ENCODE measurements at places on chromosomes 3 and 15. TPM values are rescaled to one million over a fixed set of nuclear protein-coding genes. Genes with fewer than 3 reads are reported as not detected.

DNA sequence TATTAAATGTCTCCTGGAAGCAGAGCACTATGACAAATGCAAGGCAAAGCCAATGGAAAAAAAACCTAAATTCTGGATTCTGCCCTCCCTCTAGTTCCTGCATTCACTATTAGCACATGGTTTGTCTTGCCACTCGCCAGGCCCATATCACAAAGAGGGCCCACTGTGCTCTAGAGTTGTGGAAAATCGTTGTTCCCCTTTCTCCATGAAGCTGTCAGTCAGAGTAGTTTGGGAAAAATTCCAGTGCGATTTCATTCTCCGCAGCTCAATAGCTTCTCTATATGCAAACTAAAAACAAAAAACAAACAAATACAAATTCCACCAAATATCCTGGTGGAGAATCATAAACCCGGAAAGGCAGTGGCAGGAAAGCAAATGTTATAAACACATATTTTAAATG is 77.3 kb downstream of the RORA start:
- DNase-seq = no peak

DNA sequence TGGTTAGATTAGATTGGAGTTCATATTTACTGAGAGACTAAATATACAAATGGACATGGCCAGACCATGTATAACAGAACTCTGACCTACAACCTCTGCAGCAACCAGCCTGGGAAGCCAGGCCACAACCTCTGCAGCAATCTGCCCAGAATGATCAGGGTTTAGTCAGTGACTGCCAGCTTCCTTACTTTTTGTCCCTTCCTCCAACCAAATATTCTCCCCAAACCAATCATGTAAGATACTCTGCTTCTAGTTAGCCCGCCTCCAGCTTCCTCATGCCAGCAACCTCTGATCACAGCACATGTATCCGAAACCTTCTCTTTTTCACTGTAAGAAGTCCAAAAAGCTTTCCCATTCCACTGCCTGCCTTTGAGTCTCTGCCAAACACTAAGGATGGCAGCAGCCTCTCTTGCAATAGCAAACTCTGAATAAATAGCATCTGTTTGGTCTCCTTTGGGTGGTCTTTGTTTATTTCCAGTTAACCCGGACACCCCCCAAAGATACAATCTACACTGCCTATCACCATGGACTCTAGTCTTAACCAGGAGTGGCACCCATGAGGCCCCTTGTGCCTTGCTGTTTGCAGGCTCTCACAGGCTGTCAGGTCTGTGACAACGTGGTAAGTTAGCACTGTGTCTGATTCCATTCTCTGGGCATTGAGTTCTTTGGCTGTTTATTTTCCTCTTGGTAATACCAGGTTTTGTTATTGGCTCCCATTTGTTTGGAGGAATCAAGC is 102.2 kb downstream of the ERC2 start:
- no peak for DNase-seq

GRCh38 chr15:77495838-77496596 is 75.3 kb downstream of the HMG20A start:
- peak; percentile 44 for DNase-seq

- peak; percentile 68 for DNase-seq
These were observed 430.6 kb downstream of the MECOM start for GRCh38 chr3:169232863-169233262.

DNA sequence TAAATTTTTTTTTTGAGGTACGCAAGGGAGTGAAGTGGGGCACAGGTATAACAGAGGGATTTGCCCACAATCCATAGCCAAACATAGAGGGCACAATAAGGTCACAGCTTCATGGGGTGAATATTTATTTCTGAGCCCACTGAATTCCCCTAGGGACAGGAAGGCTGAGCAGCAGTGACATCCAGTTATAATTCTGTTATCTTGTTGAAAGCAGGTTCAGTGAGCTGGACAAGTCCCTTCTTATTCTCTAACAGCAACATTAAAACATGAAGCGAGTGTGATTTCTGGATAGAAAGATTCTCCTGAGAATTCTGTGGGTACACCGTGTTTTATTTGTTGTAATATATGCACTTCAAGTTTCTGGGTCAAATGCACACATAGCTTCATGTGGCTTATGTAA is 538.2 kb downstream of the NAALADL2 start:
- no peak for DNase-seq

DNA sequence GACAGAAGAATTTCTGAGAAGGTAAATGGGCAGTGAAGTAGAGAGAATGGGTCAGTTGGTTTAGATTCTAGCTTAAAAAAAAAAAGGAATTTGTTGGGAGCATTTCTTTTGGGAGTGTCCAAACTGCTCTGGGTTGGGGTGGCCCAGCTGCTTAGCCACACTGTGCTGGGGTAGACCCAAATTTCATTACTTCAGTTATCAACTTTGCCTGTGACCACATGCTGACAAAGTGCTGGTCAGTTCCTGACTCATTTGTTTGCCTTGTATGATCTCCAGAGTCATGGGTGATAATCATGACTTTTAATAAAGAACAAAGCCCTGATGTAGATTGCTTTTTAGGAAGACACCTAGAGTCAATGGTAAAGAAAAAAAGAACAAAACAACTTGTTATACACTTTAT is 121.5 kb upstream of the FGF7 start:
- DNase-seq = peak; percentile 32

GRCh38 chr3:151995091-151995490 is 121.6 kb downstream of the SUCNR1 start:
- no peak for DNase-seq

DNA sequence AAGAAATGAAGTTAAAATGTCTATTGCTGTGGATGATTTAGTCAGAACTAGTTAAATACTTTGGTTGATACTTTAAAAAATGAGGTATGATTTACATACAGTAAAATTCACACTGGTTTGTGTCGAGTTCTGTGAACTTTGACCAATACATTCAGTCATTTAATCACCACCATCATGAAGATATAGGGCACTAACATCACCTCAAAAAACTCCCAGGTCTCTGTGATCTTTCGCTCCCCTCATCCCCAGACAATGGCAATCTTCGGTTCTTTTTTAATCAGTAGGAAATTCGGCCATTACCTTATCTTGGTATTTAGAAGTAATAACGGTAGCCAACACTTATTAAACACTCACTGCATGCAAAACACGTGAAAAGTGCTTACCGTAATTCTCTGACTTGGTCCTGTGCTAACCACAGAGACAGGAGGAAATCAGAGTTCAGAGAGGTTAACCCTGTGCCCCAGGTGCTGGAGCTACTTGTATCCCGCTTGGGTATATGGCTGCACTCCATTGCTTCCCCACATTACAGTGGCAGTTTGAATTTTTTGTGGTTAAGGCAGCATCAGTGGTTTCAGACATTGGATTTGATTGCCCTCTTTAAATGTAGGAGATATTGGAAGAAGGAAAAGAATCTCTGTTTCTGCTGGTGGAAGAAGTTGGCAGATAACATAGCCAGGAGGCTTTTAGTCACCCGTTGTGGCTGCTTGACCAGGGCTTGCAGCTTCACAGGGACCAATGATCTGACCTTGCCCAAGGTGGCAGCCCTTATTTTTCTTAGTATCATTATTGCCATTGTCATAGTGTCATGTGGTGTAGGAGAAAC is 4.2 kb downstream of the PLCL2 start:
- no peak for DNase-seq

GRCh38 chr3:69203631-69204314 is 81.4 kb upstream of the LMOD3 start:
- no peak for DNase-seq

DNA sequence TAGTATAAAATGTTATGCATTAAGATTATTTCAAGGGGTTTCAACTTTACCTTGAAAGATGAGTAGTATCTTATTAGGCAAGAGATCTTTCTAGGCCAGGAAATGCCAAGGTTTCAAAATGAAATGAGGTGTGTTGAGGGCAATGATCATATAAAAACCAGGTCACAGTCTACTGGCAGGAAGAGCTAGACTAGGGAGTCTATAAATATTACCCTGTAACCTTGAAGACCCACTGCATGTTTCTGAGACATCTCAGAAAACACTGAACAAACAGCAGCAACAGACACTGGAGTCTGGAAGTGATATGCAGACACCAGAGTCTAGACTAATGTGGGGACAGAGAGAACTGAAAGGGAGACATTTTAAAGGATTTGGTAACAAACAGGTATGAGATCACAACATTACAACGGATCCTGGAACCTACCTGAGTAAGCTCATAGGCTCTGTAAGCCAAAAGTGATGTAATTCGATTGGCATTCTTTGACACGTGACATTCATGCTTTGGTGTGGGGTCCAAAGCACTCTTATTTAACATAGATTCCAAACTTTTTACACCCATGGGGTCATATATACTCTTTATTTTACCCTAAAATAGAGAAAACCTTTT is 15.0 kb downstream of the TASOR start:
- DNase-seq = no peak

Gene UBR1
- polyA plus RNA-seq = 17.8 TPM

Gene UNC13C
- polyA plus RNA-seq = not detected

Gene RHOA
- polyA plus RNA-seq = 356 TPM

Gene HRH1
- polyA plus RNA-seq = not detected

Gene ENTPD3
- 1.1 TPM for polyA plus RNA-seq

Gene RLBP1
- polyA plus RNA-seq = 0.40 TPM

Gene PLSCR1
- polyA plus RNA-seq = 20.3 TPM

Measured in cardiac muscle cell (in vitro differentiated cells and primary cell).